ENCODE measurements at places on chromosomes 5 and 9. TPM values are rescaled to one million over a fixed set of nuclear protein-coding genes. Genes with fewer than 3 reads are reported as not detected.

DNA sequence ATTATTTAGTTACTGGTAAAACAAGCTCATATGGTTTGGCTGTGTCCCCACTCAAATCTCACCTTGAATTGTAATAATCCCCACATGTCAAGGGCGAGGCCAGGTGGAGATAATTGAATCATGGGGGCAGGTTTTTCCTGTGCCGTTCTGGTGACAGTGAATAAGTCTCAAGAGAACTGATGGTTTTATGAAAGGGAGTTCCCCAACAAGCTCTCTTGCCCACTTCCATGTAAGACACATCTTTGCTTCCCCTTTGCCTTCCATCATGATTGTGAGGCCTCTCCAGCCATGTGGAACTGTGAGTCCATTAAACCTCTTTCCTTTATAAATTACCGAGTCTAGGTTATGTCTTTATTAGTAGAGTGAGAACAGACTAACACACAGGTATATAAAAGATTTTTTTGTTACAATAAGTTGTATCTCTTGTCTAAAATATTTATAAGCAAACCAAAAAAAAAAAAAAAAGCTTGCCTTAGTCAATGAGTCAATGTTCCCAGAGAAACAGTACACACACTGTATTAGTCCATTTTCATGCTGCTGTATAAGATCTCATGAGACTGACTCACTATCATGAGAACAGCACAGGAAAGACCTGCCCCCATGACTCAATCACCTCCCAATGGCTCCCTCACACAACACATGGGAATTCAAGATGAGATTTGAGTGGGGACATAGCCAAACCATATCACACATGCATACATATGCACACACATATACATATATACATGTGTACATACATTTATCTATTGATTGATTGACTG lies 138.3 kb downstream of the BASP1 start:
- H3K27ac ChIP-seq: no peak overlapping the region
- H3K4me1 ChIP-seq: no peaks in the 10 kb centered on the region
- no peak overlapping the region for H3K4me3 ChIP-seq
- DNase-seq: no peak

DNA sequence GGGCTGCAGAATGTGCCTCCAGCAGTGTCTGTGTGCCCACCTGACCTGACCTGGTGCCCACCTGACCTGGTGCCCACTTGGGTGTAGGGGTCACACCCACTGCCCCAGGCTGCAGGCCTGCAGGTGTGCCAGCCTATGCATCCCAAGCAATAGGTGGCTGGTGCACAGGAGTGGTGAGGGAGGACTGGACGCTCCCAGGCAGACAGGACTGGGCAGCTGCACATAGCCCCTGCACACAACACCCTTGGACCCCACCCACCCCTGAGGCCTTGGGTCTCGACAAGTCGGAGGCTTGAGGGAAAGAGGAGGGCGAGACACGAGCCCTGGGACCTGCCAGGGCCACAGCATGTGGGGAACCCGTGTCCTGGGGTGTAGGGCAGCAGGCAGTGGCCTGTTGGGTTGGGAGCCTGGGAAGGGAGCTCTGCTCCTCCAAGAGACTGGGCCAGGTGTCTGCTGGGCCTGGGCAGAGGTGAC lies 10.8 kb upstream of the NRARP start:
- no peak for DNase-seq
- no peaks in the 10 kb centered on the region for H3K27me3 ChIP-seq
- no peak overlapping the region for H3K4me3 ChIP-seq
- H3K36me3 ChIP-seq: no peaks in the 10 kb centered on the region
- peaks cover 9% of the 10 kb centered on the region for H3K4me1 ChIP-seq
- H3K27ac ChIP-seq: no peak overlapping the region

Gene GFPT2
- 5.5 TPM for total RNA-seq

Gene SPATA24
- total RNA-seq: 7.9 TPM

DNA sequence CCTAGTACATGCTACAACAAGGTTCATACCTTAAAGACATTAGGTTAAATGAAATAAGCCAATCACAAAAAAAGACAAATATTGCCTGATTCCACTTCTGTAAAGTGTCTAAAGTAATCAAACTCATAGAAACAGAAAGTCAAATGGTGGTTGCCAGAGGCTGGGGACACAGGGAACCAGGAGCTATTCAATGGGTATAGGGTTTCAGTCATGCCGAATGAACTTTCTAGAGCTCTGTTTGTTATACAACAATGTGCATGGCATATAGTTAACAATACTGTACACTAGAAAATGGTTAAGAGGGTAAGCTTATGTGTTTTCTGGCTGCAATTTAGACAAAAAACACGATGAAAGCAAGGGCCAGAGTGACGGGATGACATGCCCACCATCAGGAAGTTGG lies 70.8 kb upstream of the EGFLAM start:
- H3K27me3 ChIP-seq: peaks cover 7% of the 10 kb centered on the region
- no peaks in the 10 kb centered on the region for H3K4me1 ChIP-seq
- H3K27ac ChIP-seq: no peak overlapping the region
- no peaks in the 10 kb centered on the region for H3K36me3 ChIP-seq
- no peak overlapping the region for H3K4me3 ChIP-seq

DNA sequence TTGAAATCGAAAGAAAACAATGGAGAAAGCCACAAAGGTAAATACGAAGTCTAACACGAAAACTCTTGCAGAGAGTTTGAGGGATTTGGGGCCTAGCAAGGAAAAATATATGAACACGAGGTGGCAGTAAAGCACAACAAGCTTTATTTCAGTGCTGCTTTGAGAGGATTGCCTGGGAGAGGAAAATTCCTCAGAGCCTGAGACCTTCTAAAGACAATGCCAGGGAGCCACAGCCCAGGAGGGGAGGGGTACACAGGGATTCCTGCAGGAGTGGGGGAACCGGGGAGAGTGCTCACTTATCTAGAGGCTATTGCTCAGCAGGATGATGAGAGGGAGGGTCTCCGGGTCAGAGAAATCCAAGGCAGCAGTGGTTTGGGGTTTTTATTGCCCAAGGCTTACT lies 134.9 kb upstream of the ADCY2 start:
- H3K27ac ChIP-seq: no peak overlapping the region
- no peak overlapping the region for H3K4me3 ChIP-seq
- H3K36me3 ChIP-seq: no peaks in the 10 kb centered on the region

Measured in endothelial cell of umbilical vein (primary cell).